ENCODE measurements at places on chromosomes 11 and 22.

GRCh38 chr11:132367293-132367692 lies 996.9 kb downstream of the NTM start:
- DNase-seq = no peak

DNA sequence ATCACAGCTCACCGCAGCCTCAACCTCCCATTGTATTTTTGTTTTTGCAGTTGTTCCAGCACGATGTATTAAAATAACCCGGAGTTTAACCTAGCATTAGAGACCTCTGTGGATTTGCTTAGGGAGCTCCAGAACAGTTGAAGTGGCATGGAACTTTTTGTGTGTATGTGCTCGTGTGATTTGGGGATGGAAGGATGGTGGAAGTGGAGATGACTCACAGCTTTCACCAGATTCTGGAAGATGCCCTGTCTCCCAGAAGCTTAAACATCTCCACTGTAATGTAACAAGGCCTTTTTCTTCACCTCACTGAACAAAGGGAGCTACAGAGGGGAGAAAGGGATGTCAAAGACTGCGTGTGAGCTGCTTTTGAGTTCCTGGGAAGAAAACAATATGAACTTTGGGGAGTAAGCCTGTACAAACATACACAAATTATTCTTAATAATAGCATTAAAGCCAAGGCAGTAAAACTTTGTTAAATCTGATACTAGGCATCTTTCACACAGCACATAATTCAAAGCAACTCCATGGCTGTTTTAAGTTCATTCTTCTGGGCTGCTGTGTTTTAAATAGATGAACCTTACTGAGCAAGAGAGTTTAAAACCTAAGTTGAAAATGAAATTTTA lies 226.4 kb downstream of the ADAMTS15 start:
- no peak for DNase-seq

GRCh38 chr11:102810950-102811660 lies 13.1 kb upstream of the MMP1 start:
- no peak for DNase-seq

DNA sequence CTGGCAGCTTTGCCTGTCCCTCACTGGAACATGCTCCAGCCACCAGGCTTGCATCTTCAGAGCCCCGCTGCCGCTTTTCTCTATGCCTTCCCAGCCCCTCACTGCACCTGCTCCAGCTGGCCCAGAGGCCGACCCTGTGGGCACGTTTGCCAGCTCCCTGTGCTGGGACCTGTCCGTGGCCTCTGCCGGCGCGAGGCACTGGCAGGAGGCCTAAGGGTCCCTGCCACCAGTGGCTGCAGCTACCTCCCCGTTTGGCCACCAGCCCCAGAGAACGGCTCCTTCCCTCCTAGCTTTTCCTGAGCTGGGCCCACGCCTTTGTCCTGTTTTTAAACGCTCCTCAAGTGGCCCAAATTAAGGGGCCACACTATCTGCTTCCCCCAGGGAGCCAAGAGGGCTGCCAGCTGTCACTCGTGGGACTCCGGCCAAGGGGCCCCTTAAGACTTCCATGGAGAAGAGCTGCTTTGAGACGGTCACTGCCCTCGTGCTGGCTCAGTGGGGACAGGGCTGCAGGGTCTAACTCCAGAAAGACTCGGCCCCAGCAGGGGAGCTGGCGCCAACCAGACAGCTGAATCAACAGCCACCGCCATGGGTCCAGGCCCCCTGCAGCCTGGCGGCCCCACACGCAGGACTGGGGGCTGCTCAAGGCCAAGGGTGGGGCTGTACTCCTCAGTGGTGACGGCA lies 24.6 kb upstream of the WNT7B start:
- no peak for DNase-seq

- DNase-seq = no peak
These were observed 6.8 kb upstream of the DEUP1 start for GRCh38 chr11:93323747-93324146.

DNA sequence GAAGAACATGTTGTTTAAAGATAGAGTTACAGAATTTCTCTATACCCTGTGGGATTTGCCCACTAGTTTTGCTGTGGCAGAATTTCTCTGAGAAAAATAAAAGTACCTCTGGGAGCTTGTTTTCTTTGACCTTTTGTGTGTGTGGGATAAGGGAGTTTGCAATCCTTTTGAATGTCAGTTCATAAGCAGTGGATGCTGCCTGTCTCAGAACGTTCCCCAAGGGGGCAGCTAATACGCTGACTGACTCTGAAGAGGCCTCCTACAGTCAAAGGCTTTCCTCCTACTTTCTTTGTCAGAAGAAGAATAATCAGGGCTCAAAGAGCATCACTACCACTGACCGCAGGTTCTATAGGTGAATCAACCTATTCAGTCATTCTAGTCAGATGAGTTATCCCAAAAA lies 140.6 kb downstream of the AASDHPPT start:
- DNase-seq = no peak

GRCh38 chr11:95524314-95525036 lies 265.1 kb downstream of the FAM76B start:
- DNase-seq = no peak

- no peak for DNase-seq
These were observed 165.6 kb downstream of the SHANK2 start for GRCh38 chr11:71086687-71087258.

- no peak for DNase-seq
These were observed 66.6 kb downstream of the GALNT18 start for GRCh38 chr11:11555208-11555607.

DNA sequence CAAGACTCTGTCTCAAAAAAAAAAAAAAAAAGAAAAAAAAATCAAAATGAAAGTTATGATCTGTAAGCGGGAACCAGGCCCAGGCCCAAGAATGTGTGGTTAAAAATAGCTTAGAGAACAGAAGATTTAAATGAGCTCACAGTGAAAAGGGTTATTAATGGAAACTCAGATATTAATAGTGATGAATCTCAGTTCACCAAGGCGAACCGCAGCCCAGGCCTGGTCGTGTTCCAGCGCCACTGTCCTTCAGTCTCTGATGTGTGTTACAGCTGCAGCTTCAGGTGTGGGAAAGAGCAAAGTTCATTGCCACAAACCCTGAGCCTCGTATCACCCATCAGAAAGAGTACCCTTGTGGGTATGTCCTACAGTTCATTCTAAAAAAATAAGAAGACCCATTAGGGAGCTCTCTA lies 107.1 kb downstream of the GAB2 start:
- no peak for DNase-seq

DNA sequence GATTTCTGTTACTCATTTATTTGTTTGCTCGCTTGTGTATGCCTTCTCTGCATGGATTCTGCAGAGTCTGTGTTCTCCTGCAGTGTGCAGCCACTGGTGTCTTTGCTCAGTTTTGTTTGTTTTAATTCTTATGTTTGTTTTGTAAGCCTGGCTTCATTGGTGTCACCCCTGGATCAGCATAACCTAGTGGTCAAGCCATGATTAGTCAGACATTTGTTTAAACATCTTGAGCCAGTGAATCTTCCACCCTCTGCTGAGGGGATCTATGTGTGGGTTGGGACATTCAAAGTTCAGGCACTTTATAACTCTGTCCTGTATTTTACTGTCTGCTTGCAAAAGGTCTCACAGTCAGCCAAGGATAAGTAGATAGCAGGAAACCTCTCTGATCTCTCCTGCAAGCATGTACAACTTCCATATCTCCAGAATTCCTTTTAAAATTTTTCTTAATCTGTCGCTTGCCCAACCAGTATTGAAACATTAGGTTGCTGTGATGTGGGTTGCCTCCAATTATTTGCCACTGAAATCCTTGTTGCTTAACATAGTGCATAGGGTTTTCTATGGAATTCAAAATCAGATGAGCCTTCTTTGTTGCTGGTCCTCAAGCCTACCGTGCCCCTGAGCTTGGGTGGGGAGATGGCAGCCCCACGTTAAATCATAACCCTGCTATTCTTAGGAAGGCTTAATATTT lies 86.8 kb downstream of the KCNQ1OT1 start:
- no peak for DNase-seq

GRCh38 chr11:114281388-114281956 lies 14.7 kb upstream of the NNMT start:
- no peak for DNase-seq

DNA sequence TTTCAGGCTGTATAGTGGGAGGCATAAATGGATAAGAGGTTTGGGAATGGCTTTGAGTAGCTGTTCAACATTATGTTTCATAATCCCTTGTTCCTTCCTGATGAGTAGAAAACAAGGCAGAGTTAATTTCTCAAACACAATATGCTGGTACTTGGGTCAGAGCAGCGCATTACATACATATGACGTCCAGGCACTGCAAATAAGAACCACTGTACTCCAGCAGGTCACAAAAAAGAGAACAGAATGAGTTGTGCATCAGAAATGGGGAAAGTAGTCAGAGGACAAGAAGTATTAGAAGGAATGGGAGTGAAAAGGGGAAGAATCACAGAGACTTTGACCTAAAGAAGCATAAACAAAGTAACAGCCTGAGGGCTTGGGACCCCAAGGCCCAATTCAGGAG lies 44.0 kb upstream of the RDX start:
- DNase-seq = no peak

DNA sequence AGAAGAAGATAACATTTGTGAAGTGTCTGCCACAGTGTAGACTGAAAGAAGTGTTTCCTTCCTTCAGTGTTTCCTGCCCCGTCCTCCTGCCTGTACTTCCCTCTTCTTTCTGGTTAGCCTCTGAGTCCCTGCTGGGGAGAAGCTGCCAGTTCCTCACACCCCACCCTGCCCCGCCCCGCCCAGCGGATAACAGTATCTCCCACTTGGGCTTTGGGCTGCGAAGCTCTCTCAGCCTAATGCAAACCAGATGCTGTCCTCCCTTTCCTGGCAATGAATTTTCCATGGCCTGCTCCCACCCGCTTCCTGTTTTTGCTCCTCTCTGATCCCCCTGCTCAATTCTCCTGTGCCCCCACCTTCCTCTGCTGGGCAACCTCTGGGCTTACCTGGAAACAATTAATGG lies 5.2 kb upstream of the RAB3IL1 start:
- no peak for DNase-seq

- DNase-seq = peak; percentile 62
These were observed 862 bp downstream of the TPP1 start for GRCh38 chr11:6618117-6619003.

- no peak for DNase-seq
These were observed 1272.8 kb downstream of the LRRC4C start for GRCh38 chr11:40186437-40187263.

DNA sequence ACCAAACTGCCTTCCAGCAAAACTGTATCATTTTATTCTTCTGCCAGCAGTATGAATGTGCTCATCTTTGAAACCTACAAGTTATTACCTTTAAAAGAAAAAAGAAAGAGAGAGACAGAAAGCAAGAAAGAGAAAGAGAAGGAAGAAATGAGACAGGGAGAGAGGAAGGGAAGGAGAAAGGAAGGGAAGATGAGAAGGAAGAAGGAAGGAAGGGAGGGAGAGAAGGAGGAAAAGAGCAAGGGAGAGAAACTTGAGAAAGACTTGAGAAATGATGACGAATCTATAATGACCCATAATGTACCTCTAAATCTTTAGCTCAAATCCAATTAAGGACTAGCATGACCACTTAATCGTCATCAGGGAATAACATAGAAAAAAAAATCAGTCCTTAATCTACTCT lies 11.4 kb upstream of the JAML start:
- no peak for DNase-seq

DNA sequence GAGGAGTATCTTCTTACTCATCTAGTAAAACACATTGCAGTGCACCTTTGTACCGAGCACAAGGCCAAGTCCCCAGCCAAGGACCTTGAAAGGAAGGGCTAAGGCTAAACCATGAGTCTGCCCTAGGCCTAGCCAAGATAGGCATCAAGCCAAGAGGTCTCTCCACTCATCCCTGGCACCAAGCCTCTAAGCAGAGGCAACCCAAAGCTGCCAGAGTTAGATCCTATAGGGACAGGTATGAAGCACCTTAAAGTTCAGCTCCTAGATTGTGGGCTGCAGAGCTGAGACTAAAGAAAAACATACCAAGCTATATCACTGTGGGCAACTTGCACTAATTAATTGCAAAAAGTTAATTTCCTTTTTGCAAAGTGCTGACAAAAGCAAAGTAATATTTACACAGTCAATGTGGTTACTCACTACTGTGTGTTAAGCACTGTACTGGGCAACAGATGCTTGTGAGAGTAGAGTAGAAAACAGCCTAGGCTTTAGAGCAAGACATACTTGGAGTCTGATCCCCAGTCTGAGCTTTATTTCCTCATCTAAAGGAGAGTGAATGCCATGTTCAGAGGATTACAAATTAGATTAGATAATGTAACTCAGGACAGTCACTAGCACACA lies 7.2 kb downstream of the COA4 start:
- DNase-seq = no peak

- no peak for DNase-seq
These were observed 23.1 kb downstream of the CBL start for GRCh38 chr11:119229288-119229672.

DNA sequence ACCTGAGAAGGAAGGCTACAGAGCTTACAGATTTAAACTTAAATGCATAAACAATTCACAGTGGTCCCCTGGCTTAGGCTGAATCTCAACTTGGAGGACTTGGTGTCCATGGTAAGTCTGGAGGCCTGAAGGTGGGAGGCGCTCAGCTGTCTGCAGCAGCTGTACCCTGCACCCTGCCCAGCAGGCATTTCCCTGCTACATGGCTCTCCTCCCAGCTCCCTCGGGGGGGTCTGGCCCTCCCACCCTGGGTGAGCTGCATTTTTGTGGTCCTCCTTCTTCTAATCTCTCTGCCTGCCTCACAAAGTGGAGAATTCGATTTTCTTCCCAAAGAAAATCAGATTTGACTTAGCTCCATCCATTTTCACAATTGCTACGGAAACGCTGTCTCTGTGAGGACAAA lies 273.2 kb downstream of the KIRREL3 start:
- DNase-seq = no peak

DNA sequence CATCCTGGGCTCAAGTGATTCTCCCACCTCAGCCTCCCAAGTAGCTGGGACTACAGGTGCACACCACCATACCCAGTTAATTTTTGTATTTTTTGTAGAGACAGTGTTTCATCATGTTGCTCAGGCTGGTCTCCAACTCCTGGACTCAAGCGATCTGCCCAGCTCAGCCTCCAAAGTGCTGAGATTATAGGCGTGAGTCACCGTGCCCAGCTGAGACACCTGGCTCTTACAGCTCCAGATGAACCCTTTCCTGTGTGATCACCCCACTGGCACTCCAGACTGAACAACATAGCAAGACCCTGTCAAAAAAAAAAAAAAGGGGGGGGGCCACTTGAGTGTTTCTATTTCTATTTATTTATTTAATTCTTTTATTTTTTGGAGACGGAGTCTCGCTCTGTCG lies 1.0 kb upstream of the ADSL start:
- no peak for DNase-seq

DNA sequence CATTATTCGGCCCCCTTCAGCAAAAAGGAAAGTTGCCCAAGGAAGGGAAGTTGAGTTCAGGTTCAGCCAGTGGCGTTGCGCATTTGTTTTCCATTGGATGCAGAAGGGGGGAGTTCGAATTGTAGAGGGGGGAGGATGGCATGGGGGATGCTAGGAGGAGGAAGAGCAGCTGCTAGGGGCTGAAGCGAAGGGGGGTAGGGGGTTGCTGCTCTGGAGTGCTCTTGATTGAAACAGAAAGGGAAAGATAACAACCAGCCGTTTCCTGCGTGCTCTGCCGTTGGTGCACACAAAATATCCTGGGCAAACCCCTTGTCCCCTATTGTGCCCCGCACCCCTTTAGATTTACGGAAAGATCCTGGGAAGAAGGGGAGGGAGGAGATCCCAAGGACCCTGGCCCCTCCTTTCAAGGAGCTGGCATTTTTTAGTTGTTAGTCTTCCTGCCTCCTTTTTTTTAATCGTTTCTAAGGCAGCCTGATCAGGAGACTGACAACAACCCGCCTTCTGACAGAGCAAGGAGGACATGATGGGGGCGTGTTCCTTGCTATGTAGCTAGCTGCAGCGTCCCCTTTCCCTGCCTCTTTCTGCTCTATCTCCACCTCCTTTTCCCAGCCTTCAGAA lies 2.1 kb downstream of the KMT2A start:
- peak; percentile 58 for DNase-seq
